ENCODE measurements at places on chromosomes 5 and 9.

GRCh38 chr5:34014626-34015025 is 6.8 kb upstream of the AMACR start:
- DNase-seq, result no peak

DNA sequence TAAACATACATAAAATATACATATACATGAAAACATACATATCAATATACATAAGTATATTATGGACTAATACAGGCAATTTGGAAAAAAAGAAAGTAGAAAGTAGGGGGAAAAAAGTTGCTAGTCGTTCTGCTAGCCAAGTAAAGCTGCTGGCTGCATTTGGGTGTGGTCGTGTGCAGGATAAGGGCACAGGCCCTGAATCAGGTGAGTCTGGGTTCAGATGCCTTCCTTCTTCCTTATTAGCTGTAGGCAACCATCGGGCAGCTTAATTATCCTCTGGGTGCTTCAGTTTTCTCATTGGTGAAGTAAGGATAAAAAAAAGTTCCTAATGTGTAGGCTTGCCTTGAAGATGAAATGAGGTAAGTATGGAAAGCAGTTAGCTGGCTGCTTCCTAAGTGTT is 59.2 kb upstream of the SPRY4 start:
- no peak for DNase-seq

- no peak for DNase-seq
These were observed 136.2 kb downstream of the TARS1 start for GRCh38 chr5:33576726-33577590.

- no peak for DNase-seq
These were observed 73.0 kb downstream of the KIF24 start for GRCh38 chr9:34256104-34256503.

DNA sequence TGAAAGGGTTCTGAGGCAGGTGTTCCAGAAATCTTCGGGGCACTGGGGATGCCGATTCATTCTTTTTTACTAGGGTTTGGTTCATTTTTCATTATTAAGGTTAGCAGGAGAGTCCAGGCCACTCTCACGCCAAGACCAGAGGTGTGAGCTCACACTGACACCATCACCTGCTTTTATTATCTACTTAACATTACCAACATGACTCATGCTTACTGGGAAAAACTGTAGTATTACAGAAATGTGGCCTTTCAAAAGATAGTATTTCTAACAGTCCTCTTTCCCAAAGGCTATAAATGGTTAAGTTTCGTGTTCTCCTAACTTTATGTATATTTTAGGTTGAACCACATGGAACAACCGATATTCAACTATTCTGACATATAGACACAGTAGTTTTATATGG is 222.1 kb downstream of the ROR2 start:
- no peak for DNase-seq

DNA sequence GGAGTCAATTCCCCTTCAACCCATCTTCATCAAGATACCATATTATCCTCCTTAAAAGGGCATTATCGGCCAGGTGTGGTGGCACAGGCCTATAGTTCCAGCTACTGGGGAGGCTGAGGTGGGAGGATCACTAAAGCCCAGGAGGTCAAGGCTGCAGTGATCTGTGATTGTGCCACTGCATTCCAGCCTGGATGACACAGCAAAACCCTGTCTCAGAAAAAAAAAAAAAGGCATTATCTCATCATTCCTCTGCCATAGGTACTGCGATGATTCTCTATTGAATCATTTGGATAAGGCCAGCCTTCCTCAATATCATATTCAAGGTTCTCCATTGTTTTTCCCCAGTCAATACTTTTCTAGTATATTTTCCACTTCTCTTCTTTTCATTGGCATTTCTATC is 39.2 kb upstream of the RAB3C start:
- no peak for DNase-seq

GRCh38 chr5:5558102-5558501 is 135.6 kb downstream of the ICE1 start:
- no peak for DNase-seq

DNA sequence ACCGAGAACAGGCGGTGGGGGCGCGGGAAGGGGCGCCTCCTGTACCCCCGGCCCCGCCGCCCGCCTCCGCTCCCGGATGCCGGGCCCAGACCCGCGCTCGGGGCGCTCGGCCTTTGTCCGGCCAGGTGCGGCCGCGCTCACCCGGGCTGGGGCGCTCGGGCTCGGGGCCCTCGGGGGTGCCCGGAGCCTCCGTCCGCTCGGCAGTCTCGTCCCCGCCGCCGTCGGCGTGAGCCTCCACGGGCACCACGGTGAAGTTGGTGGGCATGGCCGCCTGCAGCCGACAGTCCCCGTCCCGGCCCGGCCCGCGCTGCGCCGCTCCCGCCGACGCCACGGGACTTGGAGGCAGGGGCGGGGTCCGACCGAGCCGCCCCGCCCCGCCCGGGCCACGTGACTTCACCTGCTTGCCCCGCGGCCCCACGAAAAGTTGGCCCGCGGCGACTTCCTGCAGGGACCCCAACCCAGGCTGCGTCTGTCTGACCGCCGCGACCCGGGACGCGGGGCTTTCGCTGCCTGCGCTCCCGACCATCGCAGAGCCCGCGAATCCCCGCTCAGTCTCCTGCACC is at the start of gene SLC12A7:
TSS of gene SLC12A7 (minus strand) at position 337 of the 563 bp plus-strand sequence. CDS start at position 265, 72 bp downstream.
- peak; percentile 52 for DNase-seq

- no peak for DNase-seq
These were observed 565.2 kb downstream of the CCDC171 start for GRCh38 chr9:16118043-16118442.

DNA sequence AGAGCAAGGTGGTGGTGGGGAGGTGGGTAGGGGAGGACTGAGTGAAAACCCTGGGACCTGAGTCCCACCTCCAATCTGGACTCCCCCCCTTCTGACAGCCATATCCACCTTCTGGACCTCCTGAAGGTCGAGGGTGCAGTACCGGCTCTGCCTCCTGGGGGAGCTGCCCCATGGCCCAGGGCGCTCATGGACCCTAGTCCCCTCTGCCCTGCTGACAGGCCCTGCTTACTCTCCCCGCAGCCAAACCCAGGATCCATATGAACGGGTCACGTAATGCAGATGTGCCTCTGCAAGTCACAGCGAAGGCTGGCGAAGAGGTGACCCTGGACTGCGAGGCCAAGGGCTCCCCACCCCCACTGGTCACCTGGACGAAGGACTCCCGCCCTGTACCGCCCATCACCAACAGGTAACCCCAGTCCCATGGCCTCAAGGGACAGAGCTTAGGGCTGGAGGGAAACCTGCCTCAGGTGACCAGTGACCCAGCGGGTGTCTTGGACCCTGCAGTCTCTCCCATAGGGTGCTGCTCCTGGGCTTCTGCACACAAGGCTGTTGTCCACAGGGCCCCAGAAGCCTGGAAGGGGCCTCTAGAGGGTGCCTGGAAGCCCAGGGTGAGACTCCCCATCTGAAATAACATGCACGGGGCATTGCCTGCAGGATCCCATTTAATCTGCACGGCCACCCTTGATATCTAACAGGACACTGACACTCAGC is 61.7 kb downstream of the HMCN2 start:
- no peak for DNase-seq

- DNase-seq, result peak; percentile 16
These were observed 212.3 kb downstream of the TRIM36 start for GRCh38 chr5:114957384-114957783.

DNA sequence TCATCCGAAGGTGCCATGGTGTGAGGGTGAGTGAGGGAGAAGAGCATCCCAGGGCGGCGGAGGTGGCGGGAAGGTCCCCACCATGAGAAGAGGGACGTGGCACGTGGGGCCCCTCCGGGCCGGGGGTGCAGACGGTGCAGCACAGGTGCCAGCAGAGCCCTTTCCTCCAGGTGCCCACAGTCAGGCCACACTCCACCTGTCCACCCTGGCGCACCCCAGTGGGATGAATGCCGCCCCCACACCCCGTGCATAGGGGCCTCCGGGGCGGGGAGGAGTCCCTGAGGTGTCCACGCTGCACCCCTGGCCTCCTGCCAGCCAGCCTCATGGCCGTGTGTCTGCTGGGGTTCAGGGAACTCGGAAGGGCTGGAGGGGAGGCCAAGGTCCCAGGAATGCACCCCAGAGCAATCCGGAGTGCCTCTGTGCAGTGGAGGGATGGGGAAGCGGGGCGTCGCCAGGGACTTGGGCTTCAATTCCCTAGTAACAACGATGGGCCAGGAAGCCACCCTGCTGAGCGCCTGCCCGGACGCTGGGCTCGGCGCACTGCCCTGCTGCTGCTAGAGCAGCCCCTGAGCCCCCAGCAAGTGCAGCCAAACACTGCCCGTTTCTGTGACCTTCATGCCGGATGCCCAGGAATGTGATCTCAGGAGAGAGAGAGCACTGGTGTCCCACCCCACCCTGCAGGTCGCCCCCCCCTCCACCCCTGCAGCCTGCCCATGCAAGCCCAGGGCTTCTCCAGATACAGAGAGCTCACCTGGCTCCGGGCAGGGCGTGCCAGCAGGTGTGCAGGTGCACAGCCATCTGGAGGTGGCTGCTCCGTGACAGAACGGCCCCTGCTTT is 8.8 kb upstream of the NACC2 start:
- no peak for DNase-seq

- DNase-seq, result no peak
These were observed 21.5 kb upstream of the RALGPS1 start for GRCh38 chr9:126893079-126893478.

- DNase-seq, result no peak
These were observed 533.5 kb downstream of the ZNF608 start for GRCh38 chr5:124212934-124213333.

- DNase-seq, result no peak
These were observed 804 bp downstream of the TTC39B start for GRCh38 chr9:15306068-15306756.

DNA sequence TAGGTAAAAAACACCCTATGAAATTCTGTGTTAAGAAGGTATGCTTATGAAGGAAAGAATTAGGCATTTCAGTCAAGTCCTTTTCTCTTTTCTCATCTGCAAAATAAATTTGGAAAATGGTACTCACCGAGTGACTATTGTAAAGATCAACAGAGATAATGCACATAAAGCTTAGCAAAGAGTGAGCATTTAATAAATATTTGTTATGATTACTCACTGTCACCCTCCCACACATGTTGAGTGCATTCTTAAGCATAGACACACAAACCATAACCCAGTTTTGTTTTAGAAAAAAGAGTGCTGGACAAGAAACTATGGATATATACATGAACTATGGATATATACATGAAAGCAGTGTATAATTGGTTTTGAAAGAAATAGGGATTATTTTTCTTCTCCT is 54.7 kb upstream of the PRLR start:
- no peak for DNase-seq

GRCh38 chr9:137837345-137838278 is 40.0 kb upstream of the CACNA1B start:
- DNase-seq, result no peak

DNA sequence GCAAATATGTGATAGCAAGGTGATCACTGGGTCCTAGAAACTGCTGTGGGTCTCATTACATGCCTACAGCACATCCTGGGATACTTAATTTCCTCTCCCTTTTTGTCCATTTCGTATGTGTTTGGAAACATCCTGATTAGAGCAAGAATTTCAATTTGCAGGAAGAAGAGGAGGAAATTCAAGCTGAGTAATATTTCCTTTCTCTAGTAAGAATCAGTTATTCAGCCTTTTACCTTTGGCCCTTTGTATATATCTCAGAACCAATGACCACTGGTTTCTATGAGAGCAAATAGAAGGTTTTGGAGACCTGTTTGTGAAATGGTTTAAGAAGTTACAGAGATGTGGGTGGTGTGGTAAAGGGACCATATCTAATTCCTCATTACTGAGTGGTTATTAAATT is 171.6 kb downstream of the RMI1 start:
- DNase-seq, result no peak

- DNase-seq, result peak; percentile 38
These were observed 729 bp upstream of the TMEM38B start for GRCh38 chr9:105693435-105694189.

- no peak for DNase-seq
These were observed 134.2 kb upstream of the LMX1B start for GRCh38 chr9:126479515-126479914.
